ENCODE measurements at places on chromosomes 1 and 21.

- DNase-seq, result peak; percentile 73
Measured at GRCh38 chr1:111747282-111747734, 8.1 kb upstream of the INKA2 start.

GRCh38 chr1:1666526-1666925 is 7.7 kb upstream of the CDK11B start:
- no peak for DNase-seq

- DNase-seq, result no peak
Measured at GRCh38 chr1:204377800-204378668, 18.3 kb upstream of the PLEKHA6 start.

DNA sequence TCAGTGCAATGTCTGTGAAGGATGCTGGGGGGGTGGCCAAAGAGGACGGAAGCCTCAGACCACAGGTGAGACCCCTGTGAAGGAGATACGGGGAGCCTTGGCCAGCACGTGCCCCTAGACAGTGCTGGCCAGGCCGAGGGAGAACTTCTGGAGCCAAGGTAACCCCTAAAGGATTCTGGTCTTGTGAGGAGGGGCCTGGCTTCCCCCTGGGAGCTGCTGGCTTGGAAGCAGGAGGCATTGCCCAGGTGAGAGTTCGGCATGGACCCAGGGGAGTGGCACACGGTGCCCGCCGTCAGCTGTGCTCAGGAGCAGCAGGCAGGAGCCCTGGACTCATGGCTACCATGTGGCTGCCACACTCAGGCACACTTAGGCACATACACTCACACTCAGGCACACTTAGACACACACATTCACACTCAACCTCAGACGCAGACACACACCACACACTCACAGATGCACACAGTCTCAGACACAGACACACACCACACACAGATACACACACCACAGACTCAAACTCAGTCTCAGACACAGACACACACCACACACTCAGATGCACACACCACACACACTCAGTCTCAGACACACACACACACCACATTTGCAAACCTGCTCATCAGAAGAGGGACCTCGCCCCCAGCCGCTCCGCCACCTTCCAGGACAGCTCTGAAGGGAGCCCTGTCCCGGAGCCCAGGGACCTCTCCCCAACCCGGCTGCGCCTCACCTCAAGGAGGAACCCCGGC is 1.1 kb upstream of the COL6A2 start:
- no peak for DNase-seq

DNA sequence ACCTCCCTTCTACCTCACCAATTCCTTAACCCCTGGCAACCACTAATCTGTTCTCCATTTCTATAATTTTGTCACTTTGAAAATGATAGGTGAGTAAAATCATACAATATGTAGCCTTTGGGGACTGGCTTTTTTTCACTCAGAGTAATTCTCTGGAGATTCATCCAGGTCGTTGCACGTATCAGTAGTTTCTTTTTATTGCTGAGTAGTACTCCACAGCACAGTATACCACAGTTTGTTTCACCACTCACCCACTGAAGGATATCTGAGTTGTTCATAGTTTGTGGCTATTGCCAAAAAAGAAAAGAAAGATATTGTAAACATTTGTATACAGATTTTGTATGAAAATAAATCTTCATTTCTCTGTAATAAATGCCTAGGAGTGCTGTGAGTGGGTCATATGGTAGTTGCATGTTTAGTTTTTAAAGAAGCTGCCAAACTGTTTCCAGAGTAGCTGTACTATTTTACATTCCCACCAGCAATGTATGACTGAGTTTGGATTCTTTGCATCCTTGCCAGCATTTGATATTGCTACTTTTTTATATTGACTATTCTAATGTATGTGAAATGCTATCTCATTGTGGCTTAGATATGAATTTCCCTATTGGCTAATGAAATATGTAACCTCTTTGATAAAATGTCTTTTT is 3.7 kb downstream of the CHD1L start:
- no peak for DNase-seq

- DNase-seq, result no peak
Measured at GRCh38 chr1:233034836-233035235, 84.4 kb downstream of the NTPCR start.

DNA sequence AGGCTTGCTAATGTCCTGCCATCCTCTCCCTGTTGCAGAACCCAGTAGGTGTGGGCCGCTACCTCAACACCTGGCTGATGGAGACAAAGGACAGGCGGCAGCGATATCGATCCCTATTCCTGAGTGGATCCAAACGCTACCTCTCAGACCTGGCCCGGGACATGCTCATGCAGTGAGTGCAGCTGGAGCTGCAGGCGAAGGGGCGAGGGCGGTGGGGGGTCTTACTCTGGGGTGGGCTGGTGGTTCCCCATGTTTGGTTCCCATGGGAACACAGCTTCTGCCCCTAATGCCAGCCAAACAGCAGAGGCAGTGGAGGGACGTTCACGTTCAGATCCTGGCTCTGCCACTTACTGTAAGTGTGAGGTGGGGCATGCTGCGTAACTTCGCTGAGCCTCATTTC is 15.8 kb upstream of the TTC22 start:
- no peak for DNase-seq

DNA sequence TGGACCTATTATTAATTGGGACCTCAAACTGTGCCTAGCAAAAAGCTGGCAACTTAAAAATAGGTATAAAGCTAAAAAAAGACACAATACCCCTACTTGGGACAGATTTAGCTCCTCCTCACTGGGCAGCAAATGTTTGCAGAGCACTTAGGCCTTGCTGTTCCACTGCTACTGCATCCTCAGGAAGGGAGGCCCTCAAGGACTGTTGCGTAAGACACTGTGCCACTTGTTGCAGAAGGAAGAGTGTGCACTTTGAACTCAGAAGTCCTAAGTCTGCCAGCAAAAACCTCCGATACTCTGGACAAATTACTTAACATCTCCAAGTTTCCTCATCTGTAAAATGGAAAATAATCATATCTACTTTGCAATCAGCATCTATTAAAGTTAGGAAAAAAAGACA is 322.9 kb downstream of the BARHL2 start:
- DNase-seq, result no peak

- peak; percentile 33 for DNase-seq
Measured at GRCh38 chr1:166947398-166948043, 27.8 kb downstream of the ILDR2 start.

DNA sequence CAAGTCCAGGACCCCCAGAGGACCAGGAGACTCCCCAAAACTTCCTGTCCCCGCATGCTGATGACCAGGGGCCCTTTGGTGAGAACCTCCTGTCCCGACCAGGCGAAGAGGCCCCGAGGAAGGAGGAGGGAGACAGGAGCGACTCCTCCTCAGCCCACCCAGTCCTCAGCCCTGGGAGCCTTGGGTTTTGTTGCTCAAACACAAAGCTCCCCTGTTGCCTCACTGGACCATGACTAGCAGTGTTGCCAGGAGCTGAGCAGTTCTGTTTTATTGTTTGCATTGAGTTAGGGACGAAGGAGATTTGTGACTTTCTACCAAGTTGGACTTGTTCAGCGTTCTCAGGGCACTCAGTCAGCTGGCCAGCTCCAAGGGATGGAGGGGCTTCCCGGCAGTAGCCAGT is 10.0 kb downstream of the UMODL1 start:
- DNase-seq, result no peak

Measured in HFFc6 (cell line).